ENCODE measurements at places on chromosomes 5 and 9. TPM values are rescaled to one million over a fixed set of nuclear protein-coding genes. Genes with fewer than 3 reads are reported as not detected.

GRCh38 chr9:77865385-77866047 is 166.1 kb downstream of the GNAQ start:
- no peak for DNase-seq

DNA sequence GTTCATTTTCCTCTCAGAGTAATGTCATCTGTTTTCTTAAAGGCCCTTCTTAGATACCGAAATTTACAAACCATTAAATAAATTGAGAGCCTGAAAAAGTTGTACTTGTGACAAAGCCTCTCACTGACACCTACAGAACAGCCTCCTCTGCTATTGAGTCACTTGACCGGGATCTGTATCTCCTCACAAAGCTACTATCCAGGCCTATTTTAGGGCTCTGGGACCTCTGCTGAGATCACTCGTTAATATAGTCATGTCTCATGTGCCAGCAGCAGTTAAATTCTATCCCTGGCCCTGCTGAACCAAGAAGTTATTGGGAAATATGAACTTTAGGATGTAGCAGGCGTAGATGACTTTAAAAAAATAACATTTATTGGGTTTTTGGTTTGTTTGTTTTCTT is 31.1 kb downstream of the FBXO38 start:
- no peak for DNase-seq

GRCh38 chr9:97918611-97919010 is 3.7 kb downstream of the TRMO start:
- no peak for DNase-seq

Gene GDF9
- total RNA-seq, result 0.31 TPM

Gene GRIN3A
- total RNA-seq, result 0.03 TPM

DNA sequence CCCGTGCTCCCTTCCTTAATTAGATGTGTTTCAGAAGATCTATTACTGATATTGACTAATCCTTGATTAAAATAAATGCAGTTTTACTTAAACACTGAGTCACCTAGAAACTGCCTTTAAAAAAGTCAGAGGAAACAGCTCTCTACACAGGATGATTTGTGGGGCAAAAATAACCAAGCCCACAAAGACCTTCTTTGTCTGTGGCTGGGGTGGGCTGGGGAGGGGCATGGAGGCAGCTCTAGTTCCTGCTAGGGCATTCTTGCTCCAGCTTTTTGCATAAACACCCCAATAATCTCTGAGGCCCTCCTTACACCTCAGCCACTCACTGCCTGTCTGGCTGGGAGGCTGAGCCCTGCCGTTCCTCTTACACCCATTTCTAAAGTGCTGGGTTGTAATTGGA is 227.6 kb upstream of the DAP start:
- no peak for DNase-seq

Gene HTR4
- total RNA-seq, result not detected

GRCh38 chr9:38025166-38025565 is 43.9 kb downstream of the SHB start:
- no peak for DNase-seq

- no peak for DNase-seq
These were observed 413.9 kb downstream of the GADD45G start for GRCh38 chr9:90018688-90019087.

DNA sequence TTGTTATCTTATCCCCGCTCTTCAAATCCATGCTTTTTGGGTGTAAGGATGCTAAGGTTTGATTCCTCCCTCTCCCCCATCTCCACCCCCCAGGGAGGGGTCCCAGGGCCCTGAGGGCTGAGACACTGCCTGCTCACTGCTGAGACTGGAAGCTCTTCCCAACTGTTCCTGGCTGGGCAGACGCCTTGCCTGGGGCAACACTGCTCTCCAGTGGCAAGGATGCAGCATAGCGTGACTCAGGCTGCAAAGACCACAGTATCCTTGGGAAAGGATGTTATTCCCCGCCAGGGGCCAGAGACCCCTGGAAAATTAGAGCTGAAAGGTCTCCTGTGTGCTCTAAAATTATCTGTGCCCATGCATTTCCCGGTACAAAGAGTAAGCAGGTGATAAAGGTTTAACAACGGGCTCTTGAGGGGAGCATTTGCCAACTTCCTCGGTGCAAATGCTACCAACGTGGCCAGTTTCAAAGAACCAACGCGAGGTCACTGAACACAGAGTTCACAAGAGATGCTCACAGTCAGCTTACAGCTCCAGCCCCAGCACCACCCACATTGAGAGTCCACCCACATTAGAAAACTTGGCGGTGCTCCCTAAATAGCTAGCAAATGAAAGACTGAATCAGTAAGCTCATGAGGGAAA is 271.9 kb downstream of the NSG2 start:
- DNase-seq, result peak; percentile 36

Gene SUSD3
- 2.8 TPM for total RNA-seq

All from pancreas (tissue), 10 donors.